ENCODE measurements at places on chromosomes 7 and 10. TPM values are rescaled to one million over a fixed set of nuclear protein-coding genes. Genes with fewer than 3 reads are reported as not detected.
A peak's percentile ranks its signal among the peaks of the same experiment; 100 is the strongest.

GRCh38 chr10:75508239-75508813 is 76.9 kb downstream of the LRMDA start:
- H3K4me3 ChIP-seq, result no peak overlapping the region
- H3K36me3 ChIP-seq, result no peaks in the 10 kb centered on the region
- no peaks in the 10 kb centered on the region for H3K4me1 ChIP-seq
- H3K27me3 ChIP-seq, result no peaks in the 10 kb centered on the region

Gene KLF14
- not detected for polyA plus RNA-seq

Gene PLXNA4
- 1.2 TPM for polyA plus RNA-seq

GRCh38 chr7:16210171-16210570 is 211.2 kb downstream of the CRPPA start:
- DNase-seq, result no peak
- H3K4me1 ChIP-seq, result no peaks in the 10 kb centered on the region
- H3K27me3 ChIP-seq, result no peaks in the 10 kb centered on the region
- H3K36me3 ChIP-seq, result no peaks in the 10 kb centered on the region

Gene PDZD7
- not detected for polyA plus RNA-seq

DNA sequence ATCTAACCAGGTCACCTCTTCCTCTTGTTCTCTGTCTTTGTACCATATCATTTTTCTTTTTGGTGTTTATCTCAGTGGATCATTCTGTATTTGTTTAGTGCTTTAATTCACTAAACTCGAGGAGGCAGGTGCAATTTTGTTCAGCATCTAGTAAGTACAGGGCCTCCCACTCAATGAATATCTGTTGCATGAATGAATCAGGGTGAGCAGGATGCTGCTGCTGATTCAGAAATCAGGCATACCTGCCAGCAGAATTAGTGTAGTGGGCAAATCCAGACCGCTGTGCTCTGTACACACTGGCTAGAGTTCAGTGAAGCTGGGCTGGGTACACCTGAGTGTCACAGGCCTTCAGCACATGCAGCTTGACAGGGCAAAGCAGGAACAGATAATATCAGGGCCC is 511.9 kb downstream of the SUGCT start:
- no peak for DNase-seq
- H3K4me1 ChIP-seq, result no peaks in the 10 kb centered on the region
- no peaks in the 10 kb centered on the region for H3K36me3 ChIP-seq
- no peaks in the 10 kb centered on the region for H3K27me3 ChIP-seq
- H3K4me3 ChIP-seq, result no peak overlapping the region

GRCh38 chr7:143104759-143105158 is 27.1 kb upstream of the PIP start:
- no peak for DNase-seq
- no peak overlapping the region for H3K27ac ChIP-seq
- no peaks in the 10 kb centered on the region for H3K27me3 ChIP-seq
- H3K4me3 ChIP-seq, result no peak overlapping the region
- no peaks in the 10 kb centered on the region for H3K4me1 ChIP-seq
- H3K36me3 ChIP-seq, result no peaks in the 10 kb centered on the region

DNA sequence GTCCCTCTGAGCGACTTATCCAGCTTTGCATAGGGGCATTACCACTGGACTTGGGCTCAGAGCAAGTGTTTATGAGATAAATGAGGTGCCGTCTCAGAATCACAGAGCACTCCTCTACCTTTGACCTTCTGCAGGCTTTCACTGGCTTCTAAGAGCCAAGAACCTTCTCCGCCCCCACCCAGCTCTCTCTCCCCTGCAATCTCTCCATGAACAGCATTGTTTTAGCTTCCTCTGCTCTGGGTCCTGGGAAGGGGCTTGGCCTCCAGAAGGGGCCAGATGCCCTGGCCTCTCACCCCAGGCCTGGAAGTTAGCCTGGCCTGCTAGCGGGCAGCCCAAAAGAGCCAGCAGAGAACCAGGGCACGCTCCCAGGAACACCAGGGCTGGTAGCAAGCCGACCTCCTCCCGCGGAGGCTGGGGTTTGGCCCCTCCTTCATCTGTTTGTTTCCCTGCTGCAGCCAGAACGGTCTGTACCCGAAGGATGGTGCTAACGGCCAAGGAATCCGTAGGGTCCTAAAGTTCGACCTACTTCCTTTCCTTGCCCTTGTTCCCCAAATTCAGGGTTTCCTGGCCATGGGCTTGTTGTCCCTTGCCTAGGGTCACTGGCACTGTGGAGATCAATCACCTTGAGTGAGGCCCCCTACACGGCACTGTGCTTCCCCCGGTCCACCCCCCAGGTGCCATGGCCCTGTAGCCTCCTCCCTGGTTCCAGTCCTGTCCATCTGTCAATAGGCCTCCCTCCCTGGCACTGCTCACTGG is 18.7 kb upstream of the DDIT4 start:
- no peaks in the 10 kb centered on the region for H3K27me3 ChIP-seq
- H3K36me3 ChIP-seq, result no peaks in the 10 kb centered on the region
- no peaks in the 10 kb centered on the region for H3K4me1 ChIP-seq
- peak overlapping the region; percentile 91 for H3K27ac ChIP-seq

DNA sequence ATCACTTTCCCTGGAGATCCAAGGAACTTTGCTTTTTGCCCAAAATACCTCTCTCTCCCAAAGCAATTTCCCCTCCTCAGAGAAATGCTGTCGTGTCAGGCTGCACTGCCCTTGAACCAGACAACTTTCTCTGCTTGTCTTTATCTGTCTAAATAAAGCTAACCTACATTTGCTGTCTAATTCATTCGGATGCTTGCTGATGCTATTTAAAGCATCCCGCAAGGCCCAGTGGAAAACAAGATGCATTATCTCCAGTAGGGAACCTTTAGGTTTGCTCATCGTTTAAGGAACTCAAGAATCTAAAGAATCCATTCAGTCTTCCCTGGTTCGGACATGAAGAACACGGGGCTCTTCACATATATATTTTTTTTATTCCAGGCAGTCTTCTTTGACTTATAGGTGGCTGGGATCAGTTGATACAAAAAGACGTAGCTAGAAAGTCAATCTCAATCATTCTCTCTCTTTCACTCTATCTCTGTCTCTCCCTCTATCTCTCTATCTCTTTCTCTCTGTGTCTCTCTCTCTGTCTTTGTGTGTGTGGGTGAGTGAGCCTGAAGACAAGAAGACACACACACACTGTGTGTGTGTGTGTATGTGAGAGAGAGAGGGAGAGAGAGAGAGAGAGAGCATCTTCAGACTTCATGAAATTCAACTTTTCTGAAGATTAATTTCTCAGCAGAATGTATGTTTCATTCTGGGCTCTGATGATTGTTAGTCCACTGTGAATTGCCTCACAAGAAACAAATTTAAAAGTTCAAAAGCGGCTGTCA is 92.8 kb upstream of the MKLN1 start:
- H3K36me3 ChIP-seq, result no peaks in the 10 kb centered on the region
- no peak for DNase-seq
- no peaks in the 10 kb centered on the region for H3K27me3 ChIP-seq

GRCh38 chr7:128737867-128738385 is 1.2 kb upstream of the CALU start:
- peaks cover 3% of the 10 kb centered on the region for H3K4me1 ChIP-seq
- no peaks in the 10 kb centered on the region for H3K36me3 ChIP-seq
- no peak overlapping the region for H3K4me3 ChIP-seq
- no peaks in the 10 kb centered on the region for H3K27me3 ChIP-seq
- no peak for DNase-seq
- H3K27ac ChIP-seq, result peak overlapping the region; percentile 95

Gene NEUROD6
- polyA plus RNA-seq, result not detected

Gene SYNPO2L
- polyA plus RNA-seq, result not detected

Gene LLCFC1
- not detected for polyA plus RNA-seq

GRCh38 chr7:114917211-114917839 is 4.6 kb upstream of the MDFIC start:
- no peak overlapping the region for H3K27ac ChIP-seq
- DNase-seq, result no peak
- H3K27me3 ChIP-seq, result no peaks in the 10 kb centered on the region
- H3K4me1 ChIP-seq, result no peaks in the 10 kb centered on the region
- H3K36me3 ChIP-seq, result no peaks in the 10 kb centered on the region
- no peak overlapping the region for H3K4me3 ChIP-seq

DNA sequence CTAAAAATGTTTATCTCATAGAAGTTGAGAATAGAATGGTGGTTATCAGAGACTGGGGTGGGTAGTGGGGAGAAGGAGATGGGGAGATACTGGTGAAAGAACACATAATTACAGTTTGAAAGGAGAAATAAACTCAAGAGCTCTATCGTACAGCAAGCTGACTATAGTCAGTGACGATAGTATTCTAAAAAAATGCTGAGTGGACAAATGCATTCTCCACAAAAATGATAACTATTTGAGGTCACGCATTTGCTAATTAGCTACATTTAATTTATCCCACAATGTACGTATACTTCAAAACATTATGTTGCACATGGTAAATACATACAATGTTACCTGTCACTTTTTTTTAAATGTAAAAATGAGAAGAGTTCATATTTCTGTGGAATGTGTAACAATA is 507.7 kb downstream of the CALN1 start:
- no peaks in the 10 kb centered on the region for H3K27me3 ChIP-seq
- no peak overlapping the region for H3K4me3 ChIP-seq
- H3K4me1 ChIP-seq, result no peaks in the 10 kb centered on the region
- H3K36me3 ChIP-seq, result no peaks in the 10 kb centered on the region
- no peak overlapping the region for H3K27ac ChIP-seq

DNA sequence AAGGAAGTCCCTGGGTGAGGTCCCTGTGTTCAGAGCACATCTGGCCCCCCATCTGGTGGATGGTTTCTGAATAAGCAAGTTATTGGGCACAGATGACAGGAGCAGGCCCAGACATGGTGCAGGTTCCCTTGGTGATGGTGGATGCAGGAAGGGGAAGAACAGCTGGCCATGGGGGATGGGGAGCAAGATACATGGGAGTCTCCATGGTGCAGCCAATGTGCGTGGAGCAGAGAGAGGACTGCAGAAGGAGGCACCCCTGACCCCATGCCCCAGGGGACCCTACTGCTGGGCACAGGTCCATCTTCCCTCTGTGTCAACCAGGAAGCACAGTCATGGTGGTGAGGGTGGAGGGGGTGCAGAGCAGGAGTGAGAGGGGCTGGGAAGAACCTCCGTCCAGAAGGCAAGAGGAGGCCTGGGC is 43.8 kb upstream of the RABGEF1 start:
- H3K36me3 ChIP-seq, result peaks cover 4% of the 10 kb centered on the region
- H3K27me3 ChIP-seq, result no peaks in the 10 kb centered on the region
- H3K27ac ChIP-seq, result peak overlapping the region; percentile 78

GRCh38 chr10:102509387-102509786 is 5.6 kb downstream of the SUFU start:
- H3K27me3 ChIP-seq, result no peaks in the 10 kb centered on the region
- no peak for DNase-seq
- H3K27ac ChIP-seq, result no peak overlapping the region
- no peak overlapping the region for H3K4me3 ChIP-seq
- peaks cover 13% of the 10 kb centered on the region for H3K4me1 ChIP-seq

DNA sequence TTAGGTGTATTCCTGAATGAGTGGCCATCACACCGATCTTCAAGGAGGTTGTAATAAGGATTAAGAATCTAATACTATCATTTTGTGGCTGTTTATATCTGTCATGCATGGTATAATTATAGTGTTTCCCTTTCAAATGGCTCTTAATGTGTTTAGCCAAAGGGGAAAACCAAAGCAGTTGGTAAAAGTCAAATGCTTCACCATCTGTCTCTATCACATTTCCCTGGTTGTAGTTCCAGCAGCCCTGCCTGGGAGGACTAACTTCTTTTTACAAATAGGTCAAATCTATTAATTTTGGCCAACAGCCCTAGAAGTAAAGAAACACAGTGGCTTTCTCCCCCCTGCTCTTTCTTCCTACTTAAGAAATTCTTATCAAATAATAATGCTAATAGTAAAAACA is 56.7 kb downstream of the ZNF365 start:
- no peak overlapping the region for H3K4me3 ChIP-seq
- no peaks in the 10 kb centered on the region for H3K4me1 ChIP-seq
- H3K27ac ChIP-seq, result no peak overlapping the region

Gene MYO3A
- polyA plus RNA-seq, result 0.54 TPM

Gene KCND2
- polyA plus RNA-seq, result not detected

GRCh38 chr10:126511917-126512479 is 123.7 kb upstream of the ADAM12 start:
- H3K4me3 ChIP-seq, result no peak overlapping the region
- no peaks in the 10 kb centered on the region for H3K4me1 ChIP-seq
- DNase-seq, result no peak
- H3K27me3 ChIP-seq, result no peaks in the 10 kb centered on the region

GRCh38 chr10:43233601-43234430 is 33.0 kb downstream of the RASGEF1A start:
- no peak overlapping the region for H3K4me3 ChIP-seq
- no peaks in the 10 kb centered on the region for H3K36me3 ChIP-seq
- peaks cover 16% of the 10 kb centered on the region for H3K4me1 ChIP-seq
- H3K27ac ChIP-seq, result no peak overlapping the region
- peaks cover 19% of the 10 kb centered on the region for H3K27me3 ChIP-seq

Gene FRA10AC1
- polyA plus RNA-seq, result 5.4 TPM

Gene DOCK1
- polyA plus RNA-seq, result 15.0 TPM

GRCh38 chr7:41139789-41140188 is 563.1 kb downstream of the INHBA start:
- no peaks in the 10 kb centered on the region for H3K27me3 ChIP-seq
- no peak for DNase-seq
- no peak overlapping the region for H3K4me3 ChIP-seq
- no peaks in the 10 kb centered on the region for H3K36me3 ChIP-seq
- H3K27ac ChIP-seq, result no peak overlapping the region

DNA sequence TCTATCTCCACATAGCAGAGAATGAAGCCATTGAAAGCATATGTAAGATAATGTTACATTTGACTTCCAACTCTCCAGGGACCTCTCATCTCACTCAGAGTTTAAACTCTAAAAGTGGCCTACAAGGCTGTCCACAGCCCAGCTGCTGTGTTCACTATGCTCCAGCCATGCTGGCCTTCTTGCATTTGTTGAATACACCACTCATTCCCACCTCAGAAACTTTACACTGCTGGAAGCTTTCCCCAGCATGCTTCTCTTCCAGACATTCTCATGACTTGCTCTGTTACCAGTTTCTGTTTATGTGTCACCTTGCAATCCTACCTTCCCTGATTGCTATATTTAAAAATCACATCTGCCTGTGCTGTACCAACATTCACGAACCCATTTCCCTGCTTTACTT is 167.2 kb downstream of the WNT2 start:
- DNase-seq, result no peak
- H3K27me3 ChIP-seq, result no peaks in the 10 kb centered on the region
- no peak overlapping the region for H3K4me3 ChIP-seq
- H3K27ac ChIP-seq, result no peak overlapping the region

Gene ZMIZ2
- polyA plus RNA-seq, result 64.7 TPM

DNA sequence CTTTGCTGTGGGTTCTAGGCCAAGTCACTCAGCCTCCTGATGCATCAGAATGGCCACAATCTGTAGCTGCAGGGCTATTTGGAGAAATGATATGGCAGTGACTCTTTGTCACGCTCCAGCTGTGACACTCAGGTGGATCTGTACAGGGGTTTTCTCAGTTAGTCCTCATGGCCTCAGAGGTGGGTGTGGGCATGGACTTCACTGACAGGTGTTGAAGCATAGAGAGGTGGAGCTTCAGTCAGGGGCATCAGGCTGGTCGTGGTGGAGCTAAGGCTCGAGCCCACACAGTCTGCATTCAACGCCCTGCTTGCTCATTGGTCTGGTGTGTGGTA is 21.2 kb downstream of the PALD1 start:
- H3K4me3 ChIP-seq, result no peak overlapping the region
- peak overlapping the region; percentile 48 for H3K27ac ChIP-seq
- H3K36me3 ChIP-seq, result no peaks in the 10 kb centered on the region
- DNase-seq, result no peak

Gene DEPP1
- 16.0 TPM for polyA plus RNA-seq

Gene AGBL3
- 0.23 TPM for polyA plus RNA-seq
